ENCODE measurements at places on chromosomes 11 and 22.

- DNase-seq: peak; percentile 72
Measured at GRCh38 chr11:110463153-110463552, 33.4 kb downstream of the FDX1 start.

DNA sequence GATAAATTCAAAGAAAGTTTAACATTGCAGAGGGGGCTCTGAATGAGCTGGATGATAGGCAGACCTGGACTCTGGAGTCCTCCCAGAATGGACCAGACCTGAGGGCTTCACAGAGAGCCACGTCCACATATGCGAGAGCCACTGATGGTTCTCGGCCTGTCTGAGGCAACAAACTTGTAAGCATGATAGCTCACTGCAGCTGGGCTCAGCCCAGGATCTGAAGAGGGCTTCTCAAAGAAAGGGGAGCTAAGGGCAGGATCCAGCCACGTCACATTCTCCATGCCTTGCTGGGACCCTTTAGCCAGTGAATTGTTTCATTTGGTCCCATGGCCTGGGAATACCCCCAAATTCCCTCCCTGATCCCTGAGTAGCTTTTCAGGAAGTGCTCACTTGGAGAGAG, 98.9 kb downstream of the ATXN10 start:
- no peak for DNase-seq

DNA sequence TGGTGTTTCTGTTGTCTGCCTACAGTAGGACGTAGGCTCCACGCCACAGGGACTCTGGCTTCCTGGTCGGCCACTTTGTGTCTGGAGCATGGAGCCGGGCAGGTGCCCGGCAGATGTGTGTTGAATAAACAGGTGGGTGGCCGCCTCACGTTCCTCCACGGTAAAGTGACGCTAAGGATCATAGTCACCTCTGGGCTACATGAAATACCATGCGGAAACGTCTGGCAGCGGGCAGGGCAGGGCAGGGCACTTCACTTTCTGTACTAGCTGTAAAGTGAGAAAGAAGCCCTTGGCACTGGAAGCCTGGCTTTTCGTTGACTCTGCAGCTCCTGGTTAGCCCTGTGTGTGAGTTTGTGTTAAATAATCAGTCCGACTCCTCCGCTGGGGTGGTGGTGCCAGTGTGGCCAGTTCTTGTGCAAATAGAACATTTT, 52.4 kb downstream of the MCM5 start:
- peak; percentile 85 for DNase-seq

- DNase-seq: no peak
Measured at GRCh38 chr22:20281891-20282290, 13.8 kb upstream of the RTN4R start.

- DNase-seq: no peak
Measured at GRCh38 chr11:104957280-104957679, 11.1 kb downstream of the CASP4 start.

- no peak for DNase-seq
Measured at GRCh38 chr11:134554861-134555260, 142.8 kb upstream of the B3GAT1 start.

DNA sequence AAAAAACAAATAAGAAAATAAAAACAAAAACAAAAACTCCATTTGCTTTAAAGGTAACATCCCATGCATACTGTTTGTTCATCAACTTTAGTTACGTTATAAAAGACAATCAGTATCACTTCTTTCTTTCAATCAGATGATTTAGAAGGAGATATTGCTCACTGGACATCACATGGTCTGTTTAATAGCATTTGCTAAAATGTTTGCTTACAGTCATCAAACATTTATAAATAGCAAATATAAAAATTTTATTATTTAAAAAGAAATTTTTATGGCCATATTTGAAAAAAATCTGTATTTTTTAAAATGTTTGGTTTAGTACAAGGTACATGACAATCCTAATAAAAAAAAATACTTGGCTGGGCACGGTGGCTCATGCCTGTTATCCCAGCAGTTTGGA, 22.6 kb downstream of the MMP26 start:
- DNase-seq: no peak

DNA sequence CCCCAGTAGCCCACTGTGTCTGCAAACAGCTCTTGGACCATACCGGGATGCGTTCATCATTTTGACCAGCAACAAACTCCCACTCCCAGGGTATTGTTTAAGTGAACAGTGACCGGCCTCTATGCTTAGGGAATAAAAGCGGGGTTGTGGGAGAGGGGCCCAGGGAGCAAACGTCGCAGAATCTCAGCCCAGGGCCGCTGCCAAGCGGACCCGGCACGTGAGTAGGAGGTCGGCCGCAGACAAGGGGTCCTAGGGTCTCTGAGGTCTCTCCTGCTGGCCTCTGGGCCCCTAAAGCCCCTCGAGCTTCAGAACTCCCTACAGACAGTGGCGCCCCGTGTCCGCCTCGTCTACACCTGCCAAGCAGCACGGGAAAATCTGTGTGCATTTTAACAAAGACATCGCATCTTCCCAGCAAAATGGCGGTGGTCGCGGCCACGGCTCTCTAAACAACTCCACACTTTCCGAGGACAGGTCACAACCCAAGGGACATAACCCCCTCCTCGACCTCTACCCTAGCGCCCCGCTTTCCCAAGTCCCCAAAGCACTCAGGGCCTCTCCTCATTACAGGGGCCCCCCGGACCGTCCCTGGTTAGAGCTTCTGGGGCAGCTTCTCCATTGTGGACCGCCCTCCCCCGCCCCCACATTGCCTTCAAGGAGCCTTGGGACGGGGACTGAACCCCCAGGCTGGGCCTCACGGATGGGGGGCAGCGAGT, 3.9 kb upstream of the GCAT start:
- DNase-seq: no peak

DNA sequence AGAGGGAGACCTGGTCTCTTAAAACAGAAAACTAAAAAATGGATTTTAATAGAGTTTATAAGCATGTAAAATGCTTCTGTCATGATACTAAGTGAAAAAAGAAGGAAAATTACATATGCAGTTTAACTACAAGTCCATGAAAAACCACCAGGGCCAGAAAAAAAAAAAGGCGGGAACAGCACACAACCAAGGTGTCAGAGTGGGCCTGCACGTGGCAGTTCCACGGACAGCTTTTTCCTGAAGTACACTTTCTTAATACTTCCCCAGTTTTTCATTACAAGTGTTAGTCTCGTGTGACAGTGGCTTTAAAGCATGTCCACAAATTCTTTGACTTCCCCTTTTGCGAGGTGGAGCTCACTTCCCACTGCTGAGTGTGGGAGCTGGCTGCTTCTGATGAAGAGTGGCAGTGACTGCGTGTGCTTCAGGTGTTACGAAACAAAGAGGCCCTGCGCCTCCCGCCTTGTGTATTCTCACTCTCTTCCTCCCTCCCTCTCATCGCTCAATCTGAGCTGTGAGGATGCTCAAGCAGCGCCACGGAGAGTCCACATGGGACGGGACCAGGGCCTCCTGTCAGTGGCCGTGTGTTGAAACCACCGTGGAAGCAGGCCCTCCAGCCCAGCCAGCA, 16.4 kb downstream of the PPM1F start:
- peak; percentile 74 for DNase-seq

DNA sequence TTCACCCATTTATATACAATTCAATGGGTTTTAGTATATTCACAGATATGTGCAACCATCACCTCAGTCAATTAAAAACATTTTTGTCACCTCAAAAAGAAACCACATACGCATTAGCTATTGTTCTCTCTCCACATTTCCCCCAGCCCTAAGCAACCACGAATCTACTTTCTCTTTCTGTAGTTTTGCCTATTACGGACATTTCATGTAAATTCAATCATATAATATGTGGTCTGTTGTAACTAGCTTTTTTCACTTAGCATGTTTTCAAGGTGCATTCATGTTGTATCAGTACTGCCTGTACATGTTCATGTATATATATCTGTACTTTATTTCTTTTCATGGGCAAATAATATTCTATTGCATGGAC, 104.7 kb upstream of the RRM1 start:
- DNase-seq: no peak

GRCh38 chr11:32426819-32427615, 8.3 kb downstream of the WT1 start:
- no peak for DNase-seq

DNA sequence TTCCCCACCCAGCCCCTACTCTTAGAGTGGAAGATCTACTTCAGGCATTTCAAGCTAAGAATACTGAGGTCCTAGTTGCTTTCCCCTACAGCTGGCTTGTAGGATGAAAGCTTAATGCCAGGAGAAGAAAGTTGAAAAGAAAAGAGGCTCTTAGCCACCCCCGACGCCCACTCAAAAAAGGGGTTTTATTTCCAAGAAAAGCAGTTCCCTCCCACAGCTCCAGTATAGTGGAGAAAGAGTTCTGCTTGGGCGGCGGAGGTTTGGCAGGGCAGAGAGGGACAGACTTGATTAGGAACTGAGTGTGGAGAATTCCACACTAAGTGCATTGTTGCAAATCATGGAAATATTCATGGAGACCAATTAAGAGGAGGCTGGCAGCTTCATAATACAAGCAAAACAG, 470.9 kb downstream of the ETS1 start:
- no peak for DNase-seq

Data from upper lobe of right lung (tissue), 1 donor.